ENCODE measurements at places on chromosomes 2 and 18. TPM values are rescaled to one million over a fixed set of nuclear protein-coding genes. Genes with fewer than 3 reads are reported as not detected.

GRCh38 chr2:632471-632870 lies 44.7 kb downstream of the TMEM18 start:
- no peak for DNase-seq

GRCh38 chr2:134982603-134983002 lies 64.0 kb downstream of the CCNT2 start:
- no peak for DNase-seq

- DNase-seq, result no peak
Observed at GRCh38 chr2:215377283-215377682, 58.6 kb downstream of the FN1 start.

GRCh38 chr2:135850892-135851668 lies 14.1 kb upstream of the LCT start:
- DNase-seq, result no peak

DNA sequence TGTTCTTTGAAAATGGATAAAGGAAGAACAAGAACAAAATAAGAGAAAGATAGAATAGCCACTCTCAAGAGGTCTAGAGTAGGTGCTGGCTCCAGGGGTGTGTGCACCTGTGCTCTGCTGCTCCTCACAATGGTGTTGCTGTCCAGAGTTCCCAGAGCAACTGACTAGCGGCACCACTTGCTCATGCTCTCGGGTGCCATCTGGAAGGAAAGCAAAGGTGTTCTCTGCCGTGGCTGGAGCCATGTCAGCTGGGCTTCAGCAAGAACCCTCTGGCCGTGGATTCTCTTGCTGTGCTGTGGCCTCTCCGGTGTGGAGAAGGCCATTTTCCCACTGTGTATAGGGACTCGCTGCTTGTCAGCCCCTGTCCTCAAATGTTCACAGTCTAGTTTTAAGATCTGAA lies 114.6 kb upstream of the TEX51 start:
- no peak for DNase-seq

GRCh38 chr18:58784601-58785137 lies 80.0 kb upstream of the ZNF532 start:
- peak; percentile 34 for DNase-seq

GRCh38 chr2:179311101-179311500 lies 46.5 kb upstream of the SESTD1 start:
- DNase-seq, result no peak

GRCh38 chr2:113755035-113755834 lies 1.2 kb downstream of the SLC35F5 start:
- no peak for DNase-seq

GRCh38 chr2:185279999-185280398 lies 458.6 kb upstream of the FSIP2 start:
- DNase-seq, result no peak

DNA sequence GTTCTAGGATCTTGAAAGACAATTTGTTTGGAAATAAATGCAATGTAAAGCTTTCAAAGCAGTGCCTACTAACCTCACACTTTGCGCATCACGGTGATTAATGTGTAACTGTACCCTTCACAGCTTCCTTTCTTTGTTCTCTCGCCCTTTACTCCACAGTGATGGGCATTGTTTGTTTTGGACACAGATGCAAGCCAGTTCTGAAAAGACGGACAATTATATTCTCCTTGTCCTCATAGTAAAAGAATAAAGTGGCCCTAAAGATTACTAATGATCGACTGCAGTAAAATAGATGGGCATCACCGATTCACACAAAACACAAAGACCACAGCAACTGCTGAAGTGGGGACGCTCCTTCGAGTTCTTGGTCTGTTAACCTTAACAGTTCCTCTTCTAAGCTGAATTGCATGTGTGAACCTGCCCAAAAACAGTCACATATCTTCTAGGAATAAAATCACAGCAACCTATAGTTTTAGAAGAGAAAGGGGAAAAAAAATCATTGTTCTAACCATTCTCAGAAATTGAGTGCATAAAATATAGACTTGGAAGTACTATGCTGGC lies 7.7 kb downstream of the L3MBTL4 start:
- DNase-seq, result no peak

GRCh38 chr2:84705858-84706257 lies 175.0 kb downstream of the TRABD2A start:
- no peak for DNase-seq

The POTEF gene
- total RNA-seq, result 8.4 TPM

The CD207 gene
- total RNA-seq, result not detected

The ANKRD62 gene
- not detected for total RNA-seq

The RAX gene
- total RNA-seq, result not detected

The EVX2 gene
- total RNA-seq, result 0.43 TPM

The ANKRD23 gene
- 9.3 TPM for total RNA-seq

The HSBP1L1 gene
- total RNA-seq, result not detected

The TCF7L1 gene
- 41.8 TPM for total RNA-seq
